SK-N-MC (cell line): ENCODE measurements at places on chromosomes 6 and 20.

GRCh38 chr6:11732036-11732631 lies 46.5 kb downstream of the ADTRP start:
- DNase-seq, result no peak

DNA sequence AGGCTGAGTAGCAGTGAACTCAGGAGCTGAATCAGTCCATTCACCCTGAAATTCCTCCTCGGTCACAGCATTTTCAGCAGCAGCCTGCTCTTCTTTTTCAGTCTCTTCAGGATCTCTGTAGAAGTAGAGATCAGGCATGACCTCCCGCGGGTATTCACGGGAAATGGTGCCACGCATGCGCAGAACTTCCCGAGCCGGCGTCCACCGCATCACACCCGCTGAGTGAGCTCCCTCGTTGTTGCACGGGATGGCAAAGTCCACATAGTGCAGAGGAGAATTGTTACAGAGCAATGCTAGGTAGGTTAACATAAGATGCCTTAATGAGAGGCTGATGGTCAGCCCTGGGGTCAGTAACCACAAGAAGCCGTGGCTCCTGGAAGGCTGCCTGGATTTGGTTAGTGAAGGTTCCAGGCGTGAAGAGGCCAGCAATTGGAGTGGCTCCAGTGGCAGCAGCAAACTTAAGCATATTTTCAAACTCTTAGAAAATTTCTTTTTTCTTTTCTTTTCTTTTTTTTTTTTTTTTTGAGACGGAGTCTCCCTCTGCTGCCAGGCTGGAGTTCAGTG lies 113.5 kb upstream of the HDAC2 start:
- DNase-seq, result no peak

- no peak for DNase-seq
Observed at GRCh38 chr6:71190809-71191208, 97.8 kb upstream of the OGFRL1 start.

- no peak for DNase-seq
Observed at GRCh38 chr6:150876598-150876997, 11.1 kb downstream of the MTHFD1L start.

DNA sequence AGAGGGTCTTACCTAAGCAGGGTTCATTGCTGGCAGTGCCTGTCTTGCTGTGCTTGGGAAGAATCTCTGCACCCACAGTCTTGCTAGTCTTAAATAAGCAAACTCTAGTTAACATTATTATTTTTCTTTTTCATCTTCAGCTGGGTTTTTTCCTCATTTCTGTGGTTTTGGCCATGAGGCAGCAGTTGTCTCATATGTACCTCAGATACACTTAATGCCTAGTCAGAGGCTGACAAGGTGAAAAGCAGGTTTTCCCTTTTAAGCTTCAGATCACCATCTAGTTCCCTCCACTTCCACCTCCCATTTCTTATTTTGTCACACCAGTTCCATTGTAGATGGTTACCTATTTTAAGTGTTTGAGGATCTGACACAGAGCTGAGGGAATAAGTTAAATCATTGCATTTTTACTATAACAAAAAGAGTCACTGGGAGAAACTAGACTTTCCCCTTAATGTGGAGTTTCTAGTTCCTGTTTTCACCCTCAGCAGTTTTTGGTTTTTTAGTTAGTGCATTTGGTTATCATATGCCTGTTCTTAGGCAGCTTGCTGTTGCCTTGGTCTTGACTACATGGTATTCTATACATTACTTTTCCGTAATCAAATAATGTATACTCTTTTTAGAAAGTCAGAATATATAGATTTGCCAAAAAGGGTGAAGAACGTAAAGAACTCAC lies 46.0 kb downstream of the AFDN start:
- DNase-seq, result no peak

DNA sequence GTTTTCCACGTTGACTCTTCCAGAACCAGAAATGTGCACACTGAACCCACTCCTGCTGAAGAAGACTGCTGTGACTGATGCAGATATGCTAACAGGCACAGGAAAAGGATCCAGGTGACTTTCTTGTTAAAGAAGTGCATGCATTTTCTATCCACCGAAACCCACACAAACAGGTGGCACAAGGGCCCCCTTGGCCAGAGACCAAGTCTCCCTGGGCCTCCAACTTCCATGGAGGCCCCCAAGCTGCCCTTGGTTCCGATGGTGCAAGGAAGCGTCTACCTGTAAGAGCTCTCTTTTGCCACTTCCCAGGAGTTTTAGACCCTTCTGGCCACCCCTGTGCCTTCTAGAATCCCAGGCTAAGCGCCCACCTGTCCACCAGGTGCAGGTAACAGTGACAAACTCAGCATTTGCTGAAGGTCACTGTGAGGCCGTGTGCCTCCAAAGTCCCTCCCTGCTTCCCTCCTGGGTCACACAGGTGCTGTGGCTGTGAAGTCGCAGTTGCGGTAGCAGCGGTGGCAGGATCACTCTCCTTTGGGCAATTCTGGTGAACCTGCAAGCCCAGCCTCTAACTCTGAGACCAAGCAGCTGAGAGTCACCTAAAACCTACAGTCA lies 134.8 kb downstream of the PXDC1 start:
- no peak for DNase-seq

DNA sequence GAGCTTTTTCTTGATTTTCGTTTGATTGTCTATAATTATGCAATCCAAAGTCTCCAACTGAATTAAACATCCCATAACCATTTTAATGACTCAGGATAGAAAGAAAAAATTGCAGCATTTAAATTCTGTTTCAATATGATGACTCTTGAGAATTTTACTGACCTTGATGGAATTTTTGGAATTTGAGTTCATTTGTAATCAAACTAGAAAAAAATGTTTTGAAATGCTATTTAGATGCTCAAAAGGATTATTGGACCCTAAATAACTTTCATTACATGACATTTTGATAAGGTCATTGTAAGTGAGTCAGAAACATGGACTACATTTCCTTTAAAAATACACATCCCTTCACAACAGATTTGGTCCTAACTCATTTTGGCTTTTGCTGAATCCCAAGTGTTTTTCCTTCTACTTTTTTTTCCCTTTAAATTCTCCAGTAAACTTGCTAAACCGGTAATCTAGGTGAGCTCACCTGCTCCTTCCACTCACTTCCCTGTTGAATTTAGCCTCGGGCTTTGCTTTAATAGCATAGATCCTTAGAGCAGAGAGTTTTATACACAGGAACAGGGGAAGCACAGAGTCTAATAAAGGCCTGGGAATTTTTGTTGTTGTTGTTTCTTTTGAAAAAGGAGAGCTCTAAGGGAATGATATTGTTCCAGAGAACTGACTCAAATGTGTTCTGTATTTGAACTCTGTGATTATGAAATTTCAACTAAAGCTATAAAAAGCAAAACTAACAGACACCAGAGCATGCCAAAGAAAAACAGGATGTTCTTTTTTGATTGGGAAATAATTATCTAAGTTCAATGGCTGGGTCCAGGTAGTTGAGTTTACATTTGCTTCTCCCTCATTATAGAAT lies 1088.2 kb upstream of the CITED2 start:
- no peak for DNase-seq

GRCh38 chr6:6694825-6695624 lies 106.5 kb downstream of the LY86 start:
- DNase-seq, result no peak

DNA sequence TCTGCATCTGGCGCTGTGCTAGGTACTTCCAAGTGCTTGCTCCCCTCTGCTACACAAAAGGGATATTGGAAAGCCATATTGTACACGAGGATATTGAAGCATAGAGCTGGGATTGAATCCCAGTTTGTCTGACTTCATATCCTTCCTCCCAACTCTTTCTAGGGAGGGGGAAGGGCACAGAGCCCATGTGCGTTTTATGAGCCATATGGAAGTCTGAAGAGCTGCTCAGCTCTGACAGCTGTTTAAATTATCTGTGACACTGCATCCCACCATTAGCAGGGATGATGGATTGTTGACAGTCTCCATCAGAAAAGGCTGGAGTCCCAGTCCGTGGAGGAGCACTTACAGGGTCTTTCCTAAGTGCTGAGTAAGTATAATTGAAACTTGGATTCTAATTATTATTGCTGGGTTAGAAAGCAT lies 18.4 kb downstream of the TIAM2 start:
- no peak for DNase-seq

GRCh38 chr6:37615564-37616340 lies 81.9 kb downstream of the MDGA1 start:
- no peak for DNase-seq

DNA sequence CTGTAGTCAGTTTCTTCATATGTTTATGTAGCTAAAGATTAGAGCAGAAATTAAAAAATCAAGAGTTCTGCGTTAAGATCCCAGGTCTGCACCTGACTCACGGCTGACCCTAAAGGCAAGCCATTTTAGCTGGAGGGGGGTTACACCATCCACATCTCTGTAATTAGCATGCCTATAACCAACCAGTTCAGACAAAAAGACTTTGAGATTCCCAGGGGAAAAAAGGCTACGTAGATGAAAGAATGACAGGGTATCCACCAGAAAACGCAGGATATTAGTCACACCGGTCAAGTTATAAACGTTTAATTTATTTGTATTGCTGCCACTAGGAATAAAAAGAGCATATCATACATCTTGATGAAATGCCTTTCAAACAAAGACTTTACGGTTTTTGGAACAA lies 299.1 kb downstream of the FOXC1 start:
- DNase-seq, result no peak

- DNase-seq, result no peak
Observed at GRCh38 chr6:89485320-89485719, 52.4 kb downstream of the ANKRD6 start.

DNA sequence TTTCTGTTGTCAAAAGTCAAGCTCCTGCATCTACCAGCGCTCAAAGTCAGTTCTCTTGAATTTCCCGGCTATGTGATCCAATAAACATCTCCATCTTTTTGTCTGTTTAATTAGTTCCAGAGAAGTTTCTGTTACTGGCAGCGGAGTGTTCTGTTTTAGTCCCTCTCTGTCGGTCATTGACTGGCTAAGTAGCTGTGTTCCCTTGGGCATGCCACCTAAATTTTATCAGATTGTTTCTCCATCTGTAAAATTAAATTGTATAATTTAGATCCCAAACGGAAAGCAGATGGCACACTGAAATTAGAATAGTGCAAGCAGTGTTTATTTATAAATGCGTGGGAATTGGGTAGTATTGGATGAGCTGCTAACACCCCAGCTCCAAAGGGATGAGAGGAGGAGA lies 29.7 kb upstream of the PRL start:
- no peak for DNase-seq

- DNase-seq, result no peak
Observed at GRCh38 chr6:73983367-73983766, 287.4 kb downstream of the CD109 start.

GRCh38 chr20:35876033-35876320 lies 78.3 kb downstream of the SCAND1 start:
- DNase-seq, result no peak

GRCh38 chr6:150260931-150261330 lies 107.9 kb upstream of the IYD start:
- DNase-seq, result no peak

DNA sequence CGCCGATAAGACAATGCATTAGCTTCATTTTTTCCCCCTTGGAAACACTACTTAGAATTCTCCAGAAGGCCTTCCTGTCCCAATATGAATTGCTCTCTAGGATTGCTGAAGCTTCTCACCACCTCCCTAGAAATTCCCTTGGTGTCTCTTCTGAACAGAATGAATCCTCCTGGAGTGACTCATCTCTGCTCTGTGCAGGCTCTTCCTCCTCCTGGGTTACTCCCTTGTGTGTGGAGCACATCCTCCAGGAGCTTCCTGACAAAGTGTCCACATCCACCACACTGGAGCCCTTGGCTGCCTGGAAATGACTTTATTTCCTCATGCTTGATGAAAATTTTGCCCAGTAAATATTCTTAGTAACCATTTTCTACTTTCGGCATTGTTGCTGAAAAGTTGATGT lies 54.4 kb downstream of the DTNBP1 start:
- DNase-seq, result no peak

- no peak for DNase-seq
Observed at GRCh38 chr20:34921436-34921835, 34.2 kb downstream of the GSS start.

DNA sequence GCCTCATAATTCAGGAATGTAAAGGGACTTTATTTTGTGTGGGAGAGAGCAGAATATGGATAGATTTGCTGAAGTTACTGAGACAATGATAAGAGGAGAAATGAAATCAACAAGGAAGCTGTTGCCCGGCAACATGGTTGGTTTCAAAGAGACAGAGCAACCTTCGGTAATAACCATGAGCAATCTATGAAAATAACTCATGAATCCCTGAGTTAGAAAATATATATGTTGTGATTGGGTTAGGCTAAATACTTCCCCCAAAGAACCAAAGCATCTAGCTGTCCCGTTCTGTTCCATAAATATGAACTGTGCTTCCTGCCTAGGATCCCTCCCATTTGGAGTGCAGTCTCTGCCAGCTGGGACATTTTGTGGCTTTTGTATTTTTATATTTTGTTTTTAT lies 23.1 kb downstream of the SERPINB1 start:
- no peak for DNase-seq

GRCh38 chr6:133939778-133940667 lies 13.0 kb upstream of the TBPL1 start:
- no peak for DNase-seq

DNA sequence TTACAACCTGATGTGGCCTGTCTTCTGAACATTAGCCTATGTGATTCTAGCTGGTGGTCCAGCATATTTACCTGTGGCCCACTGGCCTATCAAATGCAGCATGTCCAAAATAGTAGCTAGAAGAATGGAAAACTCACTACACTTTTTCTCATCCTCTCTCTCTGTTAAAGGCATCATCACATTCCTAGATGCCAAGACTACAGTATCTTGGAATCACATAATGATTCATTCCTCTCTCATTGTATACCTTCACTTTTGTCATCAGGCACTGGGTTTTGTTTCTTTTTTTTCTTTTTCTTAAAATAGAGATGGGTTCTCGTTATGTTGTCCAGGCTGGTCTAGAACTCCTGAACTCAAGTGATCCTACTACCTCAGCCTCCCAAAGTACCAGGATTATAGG lies 45.0 kb downstream of the FAM83B start:
- DNase-seq, result no peak

GRCh38 chr6:37456126-37456525 lies 23.1 kb downstream of the CMTR1 start:
- no peak for DNase-seq

DNA sequence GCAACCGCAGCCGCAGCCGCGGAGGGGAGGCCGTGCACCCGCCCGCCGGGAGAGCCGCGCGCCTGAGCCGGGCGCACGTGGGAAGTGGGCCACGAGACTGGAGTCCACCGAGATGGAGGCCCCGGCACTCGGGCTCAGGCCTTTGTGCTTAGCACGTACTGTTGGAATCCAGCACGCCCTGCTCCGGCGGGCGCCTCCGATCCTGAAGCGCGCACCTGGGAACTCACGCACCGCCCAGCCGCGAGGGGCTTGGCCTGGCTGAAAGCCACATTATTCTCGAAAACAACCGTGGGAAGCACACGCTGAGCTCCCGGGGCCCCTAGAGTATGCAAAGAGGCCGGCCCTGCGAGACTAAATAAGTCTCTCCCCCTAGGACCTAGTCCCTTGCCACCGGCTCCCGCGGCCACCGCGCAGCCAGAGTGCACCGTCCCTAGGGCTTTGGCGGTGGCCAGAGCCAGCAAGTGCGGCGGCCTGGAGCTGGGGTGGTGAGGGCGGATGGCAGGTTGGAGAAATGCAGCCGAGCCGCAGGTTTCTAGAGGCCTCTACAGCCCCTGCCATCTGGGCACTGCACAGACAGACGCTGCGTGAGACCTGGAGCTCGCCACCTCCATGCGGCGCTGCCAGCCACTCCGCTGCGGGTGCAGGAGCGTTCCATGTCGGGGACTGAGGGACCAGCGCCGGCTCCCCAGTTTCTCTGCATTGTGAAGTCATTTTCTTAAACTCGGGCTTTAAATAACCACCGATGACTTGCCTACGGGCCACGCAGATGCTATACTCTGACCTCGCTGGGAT lies 42.0 kb upstream of the LY86 start:
- DNase-seq, result no peak
